NCI-H510A treated with DMSO at 0.1 percent for 48 hours (cell line): ENCODE measurements at places on chromosomes 12 and 14.

GRCh38 chr12:89432396-89432795 is 80.1 kb upstream of the DUSP6 start:
- DNase-seq = no peak

GRCh38 chr14:100578552-100578951 is 8.7 kb downstream of the BEGAIN start:
- DNase-seq = no peak

GRCh38 chr14:75941030-75941429 is 40.8 kb downstream of the TGFB3 start:
- no peak for DNase-seq

GRCh38 chr14:61281186-61281947 is at the start of gene TMEM30B:
TSS of gene TMEM30B (minus strand) at chr14:61281338. CDS start at chr14:61281147, 191 bp downstream.
- DNase-seq = peak; percentile 97

DNA sequence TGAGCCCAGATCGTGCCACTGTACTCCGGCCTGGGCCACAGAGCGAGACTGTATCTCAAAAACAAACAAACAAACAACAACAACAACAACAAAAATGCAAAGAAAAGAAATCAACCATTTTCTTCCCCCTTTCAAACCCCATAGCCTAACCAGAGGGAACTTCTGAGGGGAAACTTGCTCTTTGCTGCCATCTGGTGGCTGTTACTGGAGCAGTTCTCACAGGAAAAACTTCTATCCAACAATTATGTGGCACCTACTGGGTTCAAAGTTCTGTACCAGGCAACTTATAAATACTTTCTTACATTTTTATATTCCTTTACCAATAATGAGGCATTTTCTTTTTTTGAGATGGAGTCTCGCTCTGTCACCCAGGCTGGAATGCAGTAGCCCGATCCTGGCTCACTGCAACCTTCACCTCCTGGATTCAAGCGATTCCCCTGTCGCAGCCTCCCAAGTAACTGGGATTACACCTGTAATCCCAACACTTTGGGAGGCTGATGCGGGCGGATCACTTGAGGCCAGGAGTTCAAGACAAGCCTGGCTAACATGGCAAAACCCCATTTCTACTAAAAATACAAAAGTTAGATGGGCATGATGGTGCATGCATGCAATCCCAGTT is 50.9 kb upstream of the BICDL1 start:
- peak; percentile 70 for DNase-seq

DNA sequence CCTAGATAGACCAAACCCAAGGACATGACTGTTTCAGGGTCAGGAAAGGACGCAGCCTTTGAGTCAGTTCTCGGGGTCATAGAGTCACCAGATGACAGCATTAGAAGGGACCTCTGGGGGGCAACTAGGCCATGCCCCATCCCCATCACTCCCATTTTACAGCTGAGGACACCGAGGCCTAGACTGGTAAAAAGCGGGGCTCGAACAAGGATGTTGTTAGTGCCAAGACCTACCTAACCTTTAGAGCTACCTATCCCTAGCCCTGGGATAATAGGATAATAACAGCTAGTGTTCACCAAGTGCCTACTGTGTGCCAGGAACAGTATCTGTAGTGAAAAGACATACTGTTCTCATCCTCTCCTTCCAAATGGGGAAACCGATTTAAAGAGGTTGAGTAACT is 48.7 kb downstream of the PLEKHG3 start:
- DNase-seq = no peak

GRCh38 chr14:84036840-84037239 is 1493.1 kb upstream of the FLRT2 start:
- no peak for DNase-seq

- no peak for DNase-seq
Observed at GRCh38 chr12:50555471-50555885, 50.7 kb downstream of the DIP2B start.

GRCh38 chr14:89466944-89467343 is 49.9 kb upstream of the FOXN3 start:
- peak; percentile 41 for DNase-seq

- no peak for DNase-seq
Observed at GRCh38 chr12:74889563-74890236, 319.9 kb downstream of the KCNC2 start.

DNA sequence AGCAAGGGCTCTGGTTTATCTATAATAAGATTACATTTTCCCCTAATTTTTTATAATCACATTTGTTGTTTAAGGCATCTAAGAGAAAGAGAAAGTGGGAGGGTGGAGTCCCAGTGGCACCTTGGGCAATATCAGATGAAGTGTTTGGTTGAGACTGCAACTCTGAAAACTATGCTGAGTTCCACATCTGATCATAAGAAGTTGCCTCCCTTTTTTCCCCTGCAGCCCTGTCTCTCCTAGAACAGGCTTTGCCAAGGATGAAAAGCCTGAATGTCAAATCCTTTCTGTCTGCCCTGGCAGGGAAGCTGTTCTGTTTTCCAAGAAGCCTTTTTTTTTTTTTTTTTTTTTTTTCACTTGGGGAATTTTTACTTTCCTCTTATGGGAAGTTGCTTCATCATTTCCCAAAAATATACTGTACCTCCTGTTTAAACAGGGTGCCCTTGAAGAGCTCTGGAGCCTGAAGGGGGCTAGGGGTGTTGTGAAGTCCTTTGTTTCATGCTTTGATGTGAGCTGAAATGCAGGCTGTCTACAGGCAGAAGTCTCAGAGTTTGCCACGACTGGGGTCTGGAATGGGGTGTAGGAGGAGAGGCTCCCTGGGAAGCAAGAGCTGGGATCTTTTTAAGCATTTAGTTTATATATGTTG is 71.3 kb downstream of the SUSD6 start:
- DNase-seq = no peak

DNA sequence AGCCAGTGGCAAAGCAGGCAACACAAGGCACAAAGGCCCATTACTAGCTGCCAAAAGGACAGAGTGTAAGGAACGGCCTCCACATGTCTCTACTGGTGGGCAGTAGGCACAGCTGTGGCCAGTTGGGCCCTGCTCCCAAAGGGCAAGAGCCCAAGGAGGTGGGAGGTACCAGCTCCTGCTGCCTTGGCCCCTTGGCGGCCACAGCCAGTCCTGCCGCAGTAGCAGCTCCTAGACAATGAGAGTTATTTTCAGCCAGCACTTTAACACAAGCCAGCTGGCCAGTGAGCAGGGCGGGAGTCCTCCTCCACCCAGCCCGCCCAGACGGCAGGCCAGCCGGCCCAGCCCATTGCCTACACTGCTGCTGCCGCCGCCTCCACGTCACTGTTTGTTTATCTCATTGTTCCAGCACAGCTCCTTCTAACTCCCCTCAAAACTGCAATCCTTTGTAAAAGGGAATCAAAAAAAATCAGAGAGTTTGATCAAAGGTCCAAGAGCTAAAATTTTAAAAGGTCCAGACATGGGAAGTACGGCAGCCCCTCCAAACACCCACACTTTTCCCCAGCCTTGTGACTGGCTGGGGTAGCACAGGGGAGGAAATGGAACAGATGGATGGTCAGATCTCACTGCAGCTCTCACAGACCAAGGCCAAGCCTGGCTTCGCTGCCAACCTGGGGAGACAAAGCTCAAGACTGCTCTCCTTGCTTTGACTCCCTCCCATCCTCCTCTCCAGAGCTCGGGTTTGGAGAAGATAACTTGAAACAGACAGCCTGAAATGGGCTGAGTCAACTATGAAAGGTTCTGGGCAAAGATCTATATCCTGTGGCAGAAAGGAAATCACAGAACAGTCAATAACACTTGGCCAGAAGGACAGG is 33.5 kb downstream of the FMNL3 start:
- peak; percentile 88 for DNase-seq

DNA sequence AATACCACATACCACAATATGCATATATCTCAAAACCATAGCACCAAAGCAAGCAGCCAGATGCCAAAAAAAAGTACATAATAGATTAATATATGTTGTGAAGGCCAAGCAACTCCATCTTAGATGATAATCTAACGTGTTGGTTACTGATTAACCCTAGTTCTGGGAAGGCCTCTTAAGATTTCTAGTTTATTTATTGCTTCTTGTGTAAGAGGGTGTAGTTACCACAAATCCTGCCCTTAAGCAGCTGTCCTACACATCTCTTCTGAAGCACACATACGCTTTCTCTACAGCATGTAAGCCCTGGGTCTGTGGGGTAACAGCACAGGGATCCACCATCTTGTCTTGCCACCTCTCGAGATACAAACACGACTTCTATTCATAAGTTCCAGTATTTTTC is 236.8 kb upstream of the AVPR1A start:
- DNase-seq = no peak

- DNase-seq = no peak
Observed at GRCh38 chr14:50366589-50366988, 30.1 kb downstream of the CDKL1 start.

GRCh38 chr14:61491876-61492434 is 170.6 kb downstream of the PRKCH start:
- no peak for DNase-seq

DNA sequence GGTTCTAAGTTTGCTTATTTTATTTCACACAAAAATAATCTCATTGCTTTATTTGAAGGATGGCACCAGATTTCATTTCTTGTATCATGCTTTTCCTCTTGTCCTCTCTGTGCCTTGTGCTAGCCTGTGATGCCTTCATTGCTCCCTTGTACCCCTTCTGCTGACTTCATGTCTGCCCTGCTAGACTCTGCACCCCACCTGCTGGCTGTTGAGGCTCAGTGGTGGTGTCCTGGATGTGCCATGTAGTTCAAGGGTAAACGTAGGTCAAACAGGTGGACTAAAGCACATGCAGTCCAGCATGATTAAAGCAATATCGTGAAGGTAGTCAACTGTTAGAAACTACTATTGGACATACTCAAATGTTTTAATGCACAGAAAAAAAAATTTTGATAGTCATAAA is 21.6 kb downstream of the MRPS35 start:
- no peak for DNase-seq

DNA sequence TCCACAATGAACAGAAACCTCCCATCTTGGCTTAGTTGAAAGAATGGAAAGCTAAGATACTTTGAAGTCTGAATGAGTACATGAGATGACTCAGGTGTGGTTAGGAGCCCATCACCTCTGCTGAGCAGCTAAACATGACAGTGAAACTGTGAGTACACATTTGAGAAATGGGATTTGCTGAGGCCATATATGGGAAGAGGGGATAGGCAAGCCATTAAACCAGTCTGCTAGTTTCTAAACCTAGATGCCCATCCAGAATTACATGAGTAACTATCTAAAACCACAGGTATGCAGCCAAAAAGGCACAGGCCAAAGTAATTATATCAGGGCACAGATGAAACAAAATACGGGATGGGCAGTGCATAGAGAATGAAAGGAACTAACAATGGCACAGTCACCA is 41.2 kb downstream of the NKX2-1 start:
- DNase-seq = no peak

DNA sequence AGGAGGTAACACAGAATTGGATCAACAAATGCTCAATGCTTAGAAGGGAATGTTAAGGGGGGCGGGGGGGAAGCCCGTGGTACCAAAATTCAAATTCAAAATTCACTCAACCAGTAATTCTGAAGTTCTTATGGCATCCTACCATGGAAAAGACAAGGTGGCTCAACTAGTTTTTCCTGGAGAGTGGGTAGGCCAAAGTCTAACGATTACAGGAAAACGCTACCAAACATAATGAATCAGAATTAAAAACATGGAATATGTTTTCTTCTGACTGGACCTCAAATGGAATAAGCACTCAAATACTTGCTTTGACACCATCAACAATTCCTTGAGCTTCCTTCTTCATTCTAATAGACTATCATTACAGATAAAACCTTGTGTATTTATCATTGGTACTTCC is 2.3 kb downstream of the NACA start:
- DNase-seq = no peak

GRCh38 chr14:65069874-65070413 is 32.4 kb downstream of the MAX start:
- no peak for DNase-seq

DNA sequence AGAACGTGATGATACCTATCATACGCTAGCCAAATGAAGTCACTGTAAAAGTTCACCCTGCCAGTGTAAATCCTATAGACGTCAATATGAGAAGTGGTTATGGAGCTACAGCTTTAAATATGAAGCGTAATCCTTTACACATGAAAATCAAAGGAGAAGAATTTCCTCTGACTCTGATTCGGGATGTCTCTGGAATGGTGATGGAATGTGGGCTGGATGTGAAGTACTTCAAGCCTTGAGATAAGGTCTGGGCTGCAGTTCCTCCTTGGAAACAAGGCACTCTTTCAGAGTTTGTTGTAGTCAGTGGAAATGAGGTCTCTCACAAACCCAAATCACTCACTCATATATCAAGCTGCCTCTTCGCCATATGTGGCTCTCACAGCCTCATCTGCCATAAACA is 53.1 kb upstream of the NAP1L1 start:
- no peak for DNase-seq

- DNase-seq = no peak
Observed at GRCh38 chr12:17284873-17285272, 678.9 kb upstream of the LMO3 start.

DNA sequence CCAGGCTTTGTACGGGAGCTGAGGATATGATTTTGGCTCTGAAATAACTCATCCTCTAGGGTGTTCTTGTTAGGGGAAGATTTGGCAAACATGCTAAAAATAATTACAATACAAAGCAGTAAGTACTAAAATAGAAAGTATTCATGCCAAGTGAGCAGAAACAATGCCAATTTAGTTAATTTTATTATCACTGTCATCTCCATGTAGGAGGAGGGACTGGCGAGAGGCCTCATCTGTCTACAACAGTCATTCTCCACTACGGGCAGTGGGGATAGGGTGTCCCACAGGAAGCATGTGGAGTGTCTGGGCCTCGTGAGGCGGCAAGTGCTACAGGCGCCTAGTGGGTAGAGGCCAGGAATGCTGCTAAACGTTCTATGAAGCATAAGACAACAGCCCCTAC is 3.3 kb downstream of the ISM2 start:
- no peak for DNase-seq

DNA sequence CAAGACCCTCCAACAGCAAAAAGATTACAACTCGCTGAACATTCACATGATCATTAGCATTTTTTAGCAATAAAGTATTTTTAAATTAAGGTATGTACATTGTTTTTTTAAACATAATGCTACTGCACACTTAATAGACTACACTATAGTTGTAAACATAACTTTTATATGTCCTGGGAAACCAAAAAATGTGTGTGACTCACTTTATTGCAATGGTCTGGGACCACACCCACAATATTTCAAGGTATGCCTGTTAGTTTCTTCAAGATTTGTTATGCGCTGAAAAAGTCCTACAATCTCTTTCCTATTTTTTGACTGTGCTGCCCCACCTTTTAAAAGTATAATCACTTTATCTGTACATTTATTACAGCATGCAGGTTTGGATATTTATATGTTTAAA is 30.4 kb upstream of the PCNX4 start:
- DNase-seq = no peak

DNA sequence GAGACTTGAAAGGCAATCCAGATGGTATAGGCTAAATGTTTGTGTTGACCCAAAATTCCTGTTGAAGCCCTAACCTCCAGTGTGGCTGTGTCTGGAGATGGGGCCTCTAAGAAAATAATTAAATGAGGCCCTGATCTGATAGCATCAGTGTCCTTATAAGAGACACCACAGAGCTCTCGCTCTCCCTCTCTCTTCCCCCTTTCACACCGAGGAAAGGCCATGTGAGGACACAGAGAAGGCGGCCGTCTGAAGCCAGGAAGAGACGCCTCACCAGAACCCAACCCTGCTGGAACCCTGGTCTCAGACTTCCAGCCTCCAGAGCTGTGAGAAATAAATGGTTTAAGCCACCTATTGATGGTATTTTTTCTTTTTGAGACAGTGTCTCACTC is 87.5 kb downstream of the SCARB1 start:
- DNase-seq = no peak
